ENCODE measurements at places on chromosomes 16 and 17. TPM values are rescaled to one million over a fixed set of nuclear protein-coding genes. Genes with fewer than 3 reads are reported as not detected.

GRCh38 chr16:28494121-28494851 lies at the start of gene APOBR:
Gene APOBR (plus strand): TSS chr16:28494643. CDS start chr16:28494682, 39 bp downstream.
- DNase-seq: no peak

Gene KRTAP2-3
- not detected for total RNA-seq

DNA sequence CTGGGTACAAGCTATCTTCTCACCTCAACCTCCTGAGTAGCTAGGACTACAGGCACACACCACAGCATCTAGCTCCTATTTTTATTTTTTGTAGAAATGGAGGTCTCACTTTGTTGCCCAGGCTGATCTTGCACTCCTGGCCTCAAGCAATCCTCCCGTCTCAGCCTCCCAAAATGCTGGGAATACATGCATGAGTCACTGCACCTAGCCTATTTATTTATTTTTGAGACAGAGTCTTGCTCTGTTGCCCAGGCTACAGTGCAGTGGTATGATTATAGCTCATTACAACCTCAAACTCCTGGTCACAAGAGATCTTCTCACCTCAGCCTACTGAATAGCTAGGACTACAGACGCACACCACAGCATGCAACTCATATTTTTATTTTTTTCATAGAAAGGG lies 40.1 kb upstream of the RGS9 start:
- no peak for DNase-seq

Gene DLX4
- 1.4 TPM for total RNA-seq

DNA sequence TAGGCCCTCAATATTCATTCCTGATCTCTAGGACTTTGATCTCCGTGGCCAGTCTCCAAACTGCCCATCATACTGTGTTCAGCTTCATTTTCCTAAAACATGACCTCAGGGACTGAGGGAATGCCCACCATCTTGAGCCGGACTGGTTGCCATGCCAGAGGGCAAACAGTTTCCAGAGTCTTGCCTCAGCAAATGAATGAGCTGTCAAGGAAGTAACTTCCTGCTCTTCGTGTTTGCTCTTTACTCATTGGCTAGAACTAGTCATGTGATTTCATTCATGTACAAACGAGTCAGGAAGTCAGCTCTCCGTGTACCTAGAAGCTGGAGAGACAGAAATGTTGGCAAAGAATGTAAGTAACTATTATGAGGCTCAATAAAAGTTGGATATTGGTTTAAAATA lies 50.2 kb downstream of the ANKFN1 start:
- DNase-seq: peak; percentile 57

- no peak for DNase-seq
Measured at GRCh38 chr16:25951999-25952398, 260.2 kb downstream of the HS3ST4 start.

- no peak for DNase-seq
Measured at GRCh38 chr17:43755389-43755875, 3.2 kb downstream of the SOST start.

DNA sequence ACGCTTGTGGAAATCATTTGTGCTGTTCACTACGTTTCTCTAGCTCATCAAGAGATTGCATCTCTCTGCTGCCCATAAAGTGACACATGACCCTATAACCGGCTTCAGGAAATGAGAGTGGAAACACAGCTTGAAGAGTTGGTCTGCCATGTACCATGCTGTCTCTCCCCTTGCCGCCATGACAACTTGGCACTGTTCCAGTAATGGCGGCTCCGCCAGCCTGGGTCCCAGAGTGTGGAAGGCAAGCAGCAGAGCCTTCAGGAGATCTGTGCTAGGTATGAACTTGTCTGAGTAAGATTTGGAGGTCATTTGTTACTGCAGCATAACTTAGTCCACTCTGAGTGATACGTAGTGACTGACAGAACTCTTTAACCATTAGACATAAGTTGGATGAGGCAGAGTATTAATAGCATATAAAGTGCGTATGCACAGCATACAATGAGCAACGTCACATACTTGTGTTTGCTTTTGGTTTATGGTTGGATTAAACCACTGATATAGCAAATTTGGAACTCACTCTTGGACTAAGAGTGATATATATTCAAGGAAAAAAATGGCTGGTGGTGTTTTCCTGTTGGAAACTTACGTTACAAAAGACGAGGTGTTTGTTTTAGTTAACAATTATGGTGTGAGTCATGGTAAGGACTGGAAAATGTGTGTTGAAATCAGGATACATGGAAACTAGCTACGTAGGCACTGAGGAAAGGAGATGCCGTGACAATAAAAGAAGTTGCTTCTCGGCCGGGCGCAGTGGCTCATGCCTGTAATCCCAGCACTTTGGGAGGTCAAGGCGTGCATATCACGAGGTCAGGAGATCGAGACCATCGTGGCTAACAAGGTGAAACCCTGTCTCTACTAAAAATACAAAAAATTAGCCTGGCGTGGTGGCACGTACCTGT lies 24.4 kb upstream of the PMP22 start:
- DNase-seq: no peak

- DNase-seq: no peak
Measured at GRCh38 chr17:17182598-17183136, 23.5 kb downstream of the PLD6 start.

DNA sequence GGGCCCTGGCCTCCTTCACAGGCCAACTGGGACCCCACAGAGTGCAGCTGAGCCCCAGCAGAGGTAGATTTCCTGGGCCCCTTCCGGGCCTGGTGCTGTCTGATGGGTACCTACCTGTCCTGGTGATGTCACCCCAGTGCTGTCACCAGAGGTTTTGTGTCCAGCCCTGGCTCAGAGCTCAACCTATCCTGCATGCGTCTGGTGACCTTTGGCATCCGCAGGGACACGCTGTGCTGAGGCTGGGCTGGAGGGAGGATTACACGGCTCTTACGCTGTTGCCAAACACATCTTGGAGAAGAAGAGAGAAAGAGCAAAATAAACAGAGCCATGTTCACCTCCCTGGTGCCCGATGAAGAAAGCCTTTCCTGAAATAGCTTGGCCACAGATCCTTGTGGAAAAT lies 70.6 kb upstream of the MED9 start:
- no peak for DNase-seq

DNA sequence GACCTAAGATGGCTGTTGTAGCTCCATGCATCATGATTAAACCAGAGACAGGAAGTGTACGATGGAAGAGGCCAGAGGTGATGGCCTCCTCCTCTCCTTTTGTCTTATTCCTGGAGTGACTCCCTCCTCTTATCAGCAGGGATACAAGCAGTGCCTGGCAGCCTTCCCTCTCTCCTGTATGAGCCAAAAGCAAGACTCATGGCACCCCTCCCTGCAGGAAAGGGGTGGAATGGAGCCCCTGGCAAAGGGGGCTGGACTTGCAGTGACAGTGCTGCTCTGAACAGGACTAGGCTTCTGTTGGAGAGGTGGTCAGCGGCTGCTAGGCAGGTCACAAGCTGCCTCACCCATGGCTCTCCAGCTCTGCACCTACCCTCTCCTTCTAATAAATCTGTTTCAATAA lies 8.4 kb downstream of the TXNL4B start:
- no peak for DNase-seq

GRCh38 chr17:39238311-39238972 lies 12.7 kb upstream of the STAC2 start:
- DNase-seq: peak; percentile 35

DNA sequence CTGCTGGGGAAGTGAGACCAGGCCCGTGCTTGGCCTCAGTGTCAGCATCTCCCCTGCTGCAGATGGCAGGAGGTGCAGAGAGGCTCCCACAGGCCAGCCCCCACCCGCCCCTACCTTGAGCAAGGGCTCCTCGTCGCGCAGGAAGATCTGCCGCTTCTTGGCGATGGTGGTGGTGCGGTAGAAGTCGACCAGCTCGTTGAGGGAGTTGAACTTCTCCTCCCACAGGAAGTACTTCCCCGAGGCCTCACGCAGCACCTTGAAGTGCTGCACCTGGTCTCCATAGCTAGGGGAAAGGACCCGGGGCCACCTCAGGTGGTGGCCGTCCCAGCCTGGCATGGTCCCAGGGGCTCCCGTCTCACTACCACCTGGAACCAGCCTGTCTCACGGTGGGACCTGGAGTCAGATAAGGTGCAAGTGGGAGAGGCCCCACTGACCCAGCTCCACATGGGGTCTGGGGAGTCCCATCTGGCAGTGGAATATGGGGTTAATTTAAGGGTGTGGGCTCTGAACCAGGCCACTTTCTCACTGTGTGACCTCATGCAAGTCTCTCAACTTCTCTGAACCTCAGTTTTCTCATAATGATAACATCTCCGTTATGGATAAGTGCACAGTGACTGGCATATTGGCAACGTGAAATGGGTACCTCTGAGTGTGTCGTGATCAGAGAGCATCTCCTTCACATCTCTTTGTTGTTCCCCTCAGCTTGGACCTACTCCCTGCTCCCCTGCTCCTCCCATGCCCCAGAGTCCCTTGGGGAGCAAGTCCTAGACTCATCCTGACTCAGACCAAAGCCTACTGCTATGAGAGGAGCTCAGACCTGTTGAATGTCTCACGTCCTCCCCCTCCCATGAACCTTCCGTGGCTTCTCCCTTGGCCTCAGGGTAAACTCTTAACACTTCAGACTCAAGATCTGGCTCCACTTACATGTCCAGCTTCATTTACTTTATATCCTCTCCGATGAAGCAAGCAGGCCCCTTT lies 19.8 kb upstream of the FAM83G start:
- DNase-seq: no peak

Gene TRIM72
- not detected for total RNA-seq

GRCh38 chr16:12675046-12675445 lies 128.6 kb downstream of the CPPED1 start:
- DNase-seq: no peak

DNA sequence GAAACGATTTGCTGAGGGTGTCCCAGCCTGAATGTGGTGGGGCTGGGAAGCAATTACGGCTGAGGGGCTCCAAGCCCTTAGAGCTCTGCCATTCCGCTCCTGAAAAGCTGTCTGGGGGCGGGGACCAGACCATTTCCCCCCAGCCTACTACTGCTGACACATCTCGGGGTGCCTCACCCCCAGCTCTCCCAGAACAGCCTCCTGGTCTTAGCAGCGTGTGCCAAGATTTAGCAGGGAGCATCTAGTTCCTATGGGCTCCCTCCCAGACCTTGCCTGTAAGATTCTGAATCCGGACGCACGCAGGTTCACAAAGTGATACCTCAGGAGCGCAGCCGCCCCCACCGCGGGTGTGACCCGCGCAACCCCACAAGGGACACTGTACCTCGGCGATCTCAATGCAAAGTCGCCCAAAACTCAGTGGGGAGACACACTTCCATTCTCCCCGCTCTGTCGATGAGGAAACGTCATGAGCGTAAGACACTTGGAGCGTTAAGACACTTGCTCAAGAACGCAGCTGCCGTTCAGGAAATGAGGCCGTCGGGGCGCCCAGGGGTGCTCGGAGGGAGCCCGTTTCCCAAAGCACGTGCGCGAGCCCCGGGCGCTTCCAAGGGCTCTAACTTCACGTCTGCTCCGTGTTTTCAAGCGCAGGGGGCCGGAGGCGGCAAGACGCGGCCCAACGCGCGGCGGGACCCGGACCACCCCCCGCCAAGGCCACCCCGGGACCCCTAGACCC lies 629 bp downstream of the GEMIN4 start:
- no peak for DNase-seq

Gene TBC1D3G
- total RNA-seq: not detected

Gene CTRL
- 2.6 TPM for total RNA-seq

DNA sequence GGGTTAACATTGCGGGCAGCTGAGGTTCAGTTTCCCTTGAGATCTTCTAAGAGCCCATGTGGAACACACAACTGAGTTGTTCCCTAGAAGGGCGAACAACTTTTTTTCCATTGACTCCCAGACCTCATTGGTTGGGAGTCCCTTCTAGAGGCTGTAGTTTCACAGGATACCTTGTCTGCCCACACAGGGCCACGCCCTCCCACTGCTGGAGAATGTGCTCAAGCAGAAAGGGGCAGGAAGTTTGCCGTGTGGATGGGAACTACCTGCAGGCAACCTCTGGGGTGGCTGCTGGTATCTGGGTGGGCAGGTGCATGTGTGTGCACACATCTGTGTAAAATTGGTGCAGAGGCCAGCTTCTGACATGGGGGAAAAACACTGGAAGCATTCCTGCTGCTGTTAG lies 178.8 kb upstream of the PSMD7 start:
- no peak for DNase-seq

GRCh38 chr17:61335845-61336655 lies 63.6 kb upstream of the TBX2 start:
- DNase-seq: no peak

Gene CFAP97D1
- total RNA-seq: 0.05 TPM

DNA sequence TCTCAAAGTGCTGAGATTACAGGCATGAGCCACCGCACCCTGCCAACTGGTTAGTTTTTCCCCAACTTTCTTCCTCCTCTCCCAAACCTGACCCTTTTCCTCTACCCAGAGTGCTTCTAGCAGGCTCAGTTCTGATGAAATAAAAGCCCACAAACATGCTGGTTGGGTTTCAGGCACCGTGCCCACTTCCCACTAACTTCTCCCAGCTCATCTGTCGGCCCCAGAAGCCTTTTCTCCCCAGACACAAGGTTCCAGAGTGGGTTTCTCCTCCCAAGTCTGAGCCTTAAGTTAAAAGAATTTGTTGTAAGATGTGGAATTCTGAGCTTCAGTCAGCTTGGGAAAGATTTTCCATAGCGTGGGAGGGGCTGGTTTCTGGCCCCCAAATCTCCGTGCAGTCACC lies 11.5 kb upstream of the SCN4A start:
- no peak for DNase-seq

DNA sequence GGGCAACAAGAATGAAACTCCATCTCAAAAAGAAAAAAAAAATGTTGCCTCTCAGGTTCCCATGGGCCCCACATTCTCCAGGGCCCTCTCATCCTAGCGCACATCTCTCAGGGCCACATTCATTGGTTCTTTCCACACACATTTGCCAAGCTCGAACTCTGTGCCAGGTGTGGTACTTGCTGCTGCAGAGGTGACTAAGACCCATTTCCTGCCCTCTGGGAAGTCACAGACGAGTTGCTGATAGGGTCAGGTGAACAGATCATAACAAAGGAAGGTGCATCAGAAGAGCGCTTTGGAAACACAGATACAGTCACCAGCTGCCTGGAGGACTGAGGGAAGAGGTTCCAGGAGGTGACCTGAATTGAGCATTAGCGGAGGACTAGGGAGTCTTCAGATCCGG lies 1.0 kb downstream of the GSDMA start:
- no peak for DNase-seq

GRCh38 chr16:10296956-10297340 lies 88.9 kb upstream of the ATF7IP2 start:
- no peak for DNase-seq

DNA sequence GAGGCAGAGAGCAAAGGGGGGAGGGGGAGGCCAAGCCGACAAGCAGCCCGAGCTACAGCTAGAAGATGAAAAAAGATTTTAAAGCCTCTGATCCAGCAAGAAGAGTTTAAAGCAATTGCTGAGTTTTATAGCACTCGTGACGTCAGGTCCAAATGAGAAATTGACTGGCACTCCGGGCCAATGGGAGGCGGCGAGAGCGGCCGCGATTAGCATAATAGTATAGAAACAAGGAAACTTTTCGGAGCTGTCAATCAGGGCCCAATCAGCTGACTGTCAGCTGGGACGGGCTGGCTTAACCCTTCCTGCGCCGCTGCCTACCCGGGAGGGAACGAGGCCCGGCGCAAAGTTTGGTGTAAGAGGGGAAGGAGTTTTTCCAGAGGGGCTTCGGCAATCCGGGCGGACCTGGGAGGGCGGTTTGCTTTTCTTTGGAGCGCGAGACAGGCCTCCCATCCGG lies at the start of gene MAF:
TSS of gene MAF (minus strand) at position 100 of the 454 bp plus-strand sequence. CDS start 835 bp downstream, outside the sequence.
- DNase-seq: peak; percentile 95

GRCh38 chr17:34365340-34365739 lies 2.3 kb upstream of the CCL1 start:
- DNase-seq: no peak

GRCh38 chr17:56173958-56174835 lies 20.9 kb downstream of the ANKFN1 start:
- no peak for DNase-seq

- DNase-seq: peak; percentile 66
Measured at GRCh38 chr16:55120408-55120807, 189.7 kb downstream of the IRX5 start.

Gene CCDC154
- total RNA-seq: 0.40 TPM
